ENCODE measurements at places on chromosomes 7 and 10.

GRCh38 chr7:289209-289755, 688 bp upstream of the FOXL3 start:
- DNase-seq: no peak

DNA sequence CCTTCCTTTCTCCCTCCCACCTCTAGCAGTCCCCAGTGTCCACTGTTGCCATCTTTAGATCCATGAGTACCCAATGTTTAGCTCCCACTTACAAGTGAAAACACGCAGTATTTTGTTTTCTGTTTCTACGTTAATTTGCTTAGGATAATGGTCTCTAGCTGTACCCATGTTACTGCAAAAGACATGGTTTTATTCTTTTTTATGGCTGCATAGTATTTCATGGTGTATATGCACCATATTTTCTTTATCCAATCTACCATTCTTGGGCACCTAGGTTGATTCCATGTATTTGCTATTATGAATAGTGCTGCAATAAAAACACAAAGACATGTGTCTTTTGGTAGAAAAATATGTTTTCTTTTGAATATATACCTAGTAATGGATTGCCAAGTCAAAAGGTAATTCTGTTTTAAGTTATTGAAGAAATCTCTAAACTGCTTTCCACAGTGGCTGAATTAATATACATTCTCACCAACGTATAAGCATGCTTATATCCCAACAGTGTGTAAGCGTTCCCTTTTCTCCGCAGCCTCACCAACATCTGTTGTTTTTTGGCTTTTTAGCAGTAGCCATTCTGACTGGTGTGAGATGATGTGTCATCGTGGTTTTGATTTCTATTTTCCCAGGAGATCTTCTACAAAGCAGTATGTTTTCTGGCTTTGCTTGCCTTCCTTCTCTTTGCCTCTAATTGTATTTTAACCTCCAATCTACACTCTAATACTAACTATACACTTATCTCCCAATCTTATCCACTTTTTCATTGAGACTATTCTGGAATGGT, 179.5 kb upstream of the PHF14 start:
- no peak for DNase-seq

DNA sequence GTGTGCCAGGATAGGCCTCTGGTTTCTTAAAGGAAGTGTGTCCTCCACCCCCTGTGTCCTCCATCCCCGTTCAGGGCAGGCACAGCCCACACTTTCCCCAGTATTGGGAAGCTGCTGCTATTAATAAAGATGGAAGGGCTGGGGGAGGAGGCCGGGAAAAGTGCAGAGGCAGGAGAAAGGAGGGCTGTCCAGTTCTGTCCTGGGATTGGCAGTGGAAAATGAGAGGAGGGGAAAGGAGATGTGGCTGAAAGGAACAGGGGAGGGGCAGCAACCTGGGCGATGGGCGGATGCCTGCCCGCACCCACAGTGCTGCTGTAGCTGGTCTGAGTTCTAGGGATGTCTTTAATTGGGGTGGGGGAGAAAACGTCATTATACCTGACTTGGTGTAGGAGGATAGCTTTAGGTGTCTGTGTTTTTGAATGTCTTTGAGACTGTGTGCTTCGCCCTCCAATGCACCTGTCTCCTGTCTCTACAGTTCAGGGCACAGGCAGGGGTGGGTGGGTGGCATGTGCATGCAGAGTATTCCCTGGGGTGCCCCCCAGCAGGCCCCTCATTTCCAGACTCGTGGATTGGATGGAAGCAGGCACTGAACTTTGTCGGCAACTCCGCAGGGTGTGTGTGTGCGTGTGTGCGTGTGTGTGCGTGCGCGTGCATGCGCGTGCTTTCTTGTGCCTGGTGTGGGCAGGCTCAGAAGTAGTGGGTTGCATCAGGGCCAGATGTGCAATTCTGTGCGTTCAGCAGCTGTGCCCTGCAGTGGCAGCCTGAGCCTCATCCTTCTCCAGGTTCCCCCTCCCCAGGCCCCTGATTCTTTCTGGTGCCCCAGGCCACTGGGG, 2.5 kb downstream of the TRIM8 start:
- no peak for DNase-seq

DNA sequence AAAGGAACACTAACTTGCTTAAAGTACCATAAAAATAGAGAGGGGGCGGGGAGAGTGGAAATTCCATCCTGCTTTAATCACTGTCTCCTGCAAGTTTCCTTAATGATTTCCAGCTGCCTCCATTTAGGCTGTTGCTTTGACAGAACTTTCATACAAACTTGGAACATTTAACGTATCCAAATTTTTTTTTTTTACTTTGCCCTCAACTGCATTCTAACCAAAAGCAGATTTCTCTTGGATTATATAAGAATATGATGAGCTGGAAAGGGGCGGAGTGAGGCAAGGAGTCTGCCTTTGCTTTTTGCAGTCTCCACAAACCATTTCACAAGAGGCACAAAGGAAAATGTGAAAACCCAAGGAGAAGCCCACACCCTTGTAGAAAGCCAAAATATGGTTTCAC, 46.6 kb upstream of the COL1A2 start:
- DNase-seq: no peak

GRCh38 chr10:79180414-79181221, 111.9 kb downstream of the ZMIZ1 start:
- no peak for DNase-seq

GRCh38 chr7:99000904-99001465, 122.7 kb downstream of the TRRAP start:
- DNase-seq: no peak

DNA sequence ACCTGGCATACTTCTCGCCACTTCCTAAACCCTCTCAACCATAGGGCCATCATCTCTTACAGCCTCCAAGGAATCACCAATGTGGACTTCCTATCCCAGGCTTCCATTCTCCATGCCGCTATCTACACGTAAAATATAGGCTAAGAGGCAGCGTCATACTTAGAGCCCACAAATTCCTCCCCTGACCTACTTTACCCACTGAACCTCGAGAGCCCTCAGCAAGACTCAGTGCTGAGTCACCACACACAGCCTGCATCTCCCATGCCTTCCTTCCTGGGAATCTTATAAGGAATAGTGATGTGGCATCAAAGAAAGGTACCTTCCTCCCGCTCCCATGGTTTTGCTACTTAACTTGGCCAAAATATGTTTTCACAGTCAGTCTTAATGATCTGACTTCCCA, 435.6 kb upstream of the NFE2L3 start:
- DNase-seq: no peak

- DNase-seq: no peak
These were observed 64.4 kb upstream of the AHR start for GRCh38 chr7:17234030-17234397.

DNA sequence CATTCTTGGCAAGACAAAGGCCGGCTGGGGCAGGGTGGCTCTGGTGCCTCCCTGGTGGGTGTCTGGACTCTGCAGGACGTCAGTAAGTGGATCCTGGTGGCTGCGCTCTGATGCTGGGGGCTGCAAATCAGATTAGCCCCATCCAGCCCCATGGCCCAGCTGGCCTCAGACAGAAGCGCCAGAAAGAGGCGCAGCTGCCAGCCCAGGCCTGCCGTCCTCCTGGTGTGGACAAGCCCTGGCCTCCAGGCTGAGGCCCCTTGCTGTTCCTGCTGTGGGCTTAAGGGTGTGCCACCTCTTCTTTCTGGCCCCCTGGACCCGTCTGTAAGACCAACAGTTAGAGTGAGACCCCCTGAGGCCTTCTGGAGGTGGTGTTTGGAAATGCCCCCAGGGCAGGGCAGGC, 5.9 kb upstream of the LFNG start:
- DNase-seq: no peak

DNA sequence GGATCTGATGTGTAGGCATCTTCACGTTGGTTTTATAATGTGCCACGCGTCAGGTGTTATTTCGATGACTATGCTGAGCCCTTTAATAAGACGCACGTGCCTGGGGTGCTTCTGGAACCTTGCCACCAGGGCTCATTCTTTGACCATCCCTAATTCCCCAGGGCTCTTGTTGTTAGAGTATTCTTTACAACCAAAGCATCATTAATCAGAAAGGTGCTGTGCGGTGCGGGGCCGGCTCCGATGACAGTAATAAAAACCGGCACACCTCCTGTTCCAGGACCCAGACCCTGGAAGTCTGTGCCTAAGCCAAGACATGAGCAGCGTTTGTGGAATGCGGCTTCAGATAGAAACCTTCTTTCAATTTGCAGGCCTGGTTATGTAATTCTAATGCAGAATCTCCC, 58.4 kb downstream of the MGMT start:
- no peak for DNase-seq

DNA sequence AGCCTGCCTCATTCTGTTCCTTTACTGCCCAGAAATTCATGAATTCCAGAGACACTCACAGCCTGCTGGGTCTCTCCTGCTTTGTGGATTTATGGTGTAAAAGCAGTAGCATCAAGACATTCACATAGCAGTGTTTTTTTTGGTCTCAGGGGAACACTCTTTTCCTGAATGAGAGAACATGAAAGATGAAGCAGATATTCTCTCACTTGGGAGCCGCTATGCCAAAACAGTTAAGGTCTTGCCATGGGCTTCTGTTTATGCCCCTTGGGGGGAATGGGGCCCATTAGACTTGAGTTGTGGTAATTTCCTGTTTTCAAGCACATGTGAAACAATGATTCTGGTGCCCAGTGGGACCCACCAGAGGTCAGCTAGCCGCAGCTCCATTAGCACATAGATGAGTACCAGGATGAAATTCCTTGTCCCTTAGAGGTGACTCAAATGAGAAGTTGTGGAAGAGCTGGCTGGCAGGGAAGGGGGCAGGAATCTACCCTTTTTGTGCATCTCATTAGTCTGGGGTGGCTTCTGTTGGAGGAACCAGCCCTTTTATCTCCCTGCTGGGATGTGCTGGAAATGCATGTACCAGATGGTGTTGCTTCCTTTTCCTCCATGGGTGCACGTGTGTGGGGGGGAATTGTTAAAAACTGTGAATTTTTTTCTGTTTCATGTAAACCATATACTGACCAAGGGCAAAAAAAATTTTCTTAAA, 13.3 kb downstream of the BMPER start:
- no peak for DNase-seq

DNA sequence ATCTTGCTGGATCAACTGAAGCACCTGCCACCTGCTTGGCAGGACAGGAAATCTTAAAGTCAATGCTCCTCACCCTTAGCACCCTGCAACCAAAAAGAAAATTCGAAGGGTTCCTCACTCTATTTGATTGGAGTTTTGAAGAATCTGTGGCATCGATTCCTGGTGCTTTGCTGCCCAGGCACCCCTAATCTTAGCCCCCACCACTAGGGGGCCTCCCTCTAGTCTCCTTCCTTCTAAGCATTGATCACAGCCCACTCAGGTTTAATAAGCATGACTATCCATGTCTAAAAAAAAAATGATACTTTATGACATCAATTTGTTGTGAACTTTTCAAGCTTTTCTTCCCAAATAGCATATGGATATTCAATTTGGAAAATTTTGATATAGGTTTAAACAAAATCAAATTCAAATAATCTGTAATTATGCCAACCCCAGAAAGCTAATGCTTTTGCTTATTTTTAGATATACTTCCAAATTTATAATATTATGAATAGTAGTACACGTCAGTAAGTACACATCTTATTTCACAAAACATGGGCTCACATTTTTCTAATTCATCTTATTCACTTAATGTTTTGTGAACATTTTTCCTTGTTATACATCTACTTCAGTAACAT, 45.3 kb downstream of the NRG3 start:
- DNase-seq: no peak

GRCh38 chr7:8605221-8605620, 171.8 kb downstream of the NXPH1 start:
- DNase-seq: no peak

- no peak for DNase-seq
These were observed 35.2 kb upstream of the MBL2 start for GRCh38 chr10:52807803-52808202.

- DNase-seq: no peak
These were observed 163.6 kb downstream of the PIP4K2A start for GRCh38 chr10:22550732-22551131.

- DNase-seq: no peak
These were observed 45.5 kb upstream of the ABLIM1 start for GRCh38 chr10:114703377-114704107.

DNA sequence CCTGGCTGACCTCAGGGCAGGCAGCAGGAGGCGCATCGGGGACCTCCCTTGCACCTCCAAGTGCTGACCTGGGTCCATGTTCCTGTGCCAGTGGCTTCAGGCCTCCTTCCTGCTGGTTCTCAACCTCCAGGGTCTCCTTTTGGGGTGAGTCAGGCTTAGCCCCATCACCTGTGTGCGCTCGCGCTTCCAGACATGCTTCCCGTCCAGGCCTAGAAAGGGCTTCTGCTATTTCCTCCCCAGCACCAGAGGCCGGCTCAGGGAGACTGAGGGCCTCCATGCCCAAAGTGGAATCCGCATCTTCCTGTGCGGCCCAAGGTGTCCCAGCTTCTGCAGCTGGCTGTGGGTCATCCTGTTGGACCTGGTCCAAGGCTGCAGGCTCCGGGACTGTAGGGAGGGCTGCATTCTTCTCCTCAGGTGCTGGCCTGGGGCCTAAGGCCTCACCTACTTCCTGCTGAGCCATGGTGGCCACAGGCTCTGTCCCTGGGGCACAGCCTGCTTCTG, 5.9 kb downstream of the NACAD start:
- DNase-seq: no peak

GRCh38 chr7:46029111-46029704, 108.1 kb upstream of the IGFBP3 start:
- no peak for DNase-seq

DNA sequence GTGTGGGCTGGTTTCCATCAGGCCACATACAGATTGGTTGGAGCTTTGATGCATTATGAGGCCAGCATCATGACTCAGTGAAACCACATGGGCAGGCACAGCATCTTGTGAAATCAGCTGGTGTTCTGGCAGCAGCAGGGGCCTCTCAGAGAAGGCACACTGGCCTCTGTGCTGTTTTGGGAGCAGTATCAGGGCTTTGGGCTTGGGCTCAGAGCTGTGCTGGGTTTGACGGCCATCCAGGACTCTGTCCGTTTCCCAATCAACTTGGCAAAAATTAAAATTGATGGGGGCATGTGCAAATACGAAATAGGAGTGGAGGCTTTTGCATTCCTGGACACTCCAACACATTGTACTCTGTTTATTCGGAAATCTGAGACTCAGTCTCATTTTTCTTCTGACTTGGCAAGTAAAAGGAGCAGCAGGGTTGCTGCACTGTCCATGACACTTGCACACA, 190.9 kb downstream of the BMPER start:
- DNase-seq: peak; percentile 85

- no peak for DNase-seq
These were observed 237.9 kb downstream of the ADARB2 start for GRCh38 chr10:1499359-1499957.

DNA sequence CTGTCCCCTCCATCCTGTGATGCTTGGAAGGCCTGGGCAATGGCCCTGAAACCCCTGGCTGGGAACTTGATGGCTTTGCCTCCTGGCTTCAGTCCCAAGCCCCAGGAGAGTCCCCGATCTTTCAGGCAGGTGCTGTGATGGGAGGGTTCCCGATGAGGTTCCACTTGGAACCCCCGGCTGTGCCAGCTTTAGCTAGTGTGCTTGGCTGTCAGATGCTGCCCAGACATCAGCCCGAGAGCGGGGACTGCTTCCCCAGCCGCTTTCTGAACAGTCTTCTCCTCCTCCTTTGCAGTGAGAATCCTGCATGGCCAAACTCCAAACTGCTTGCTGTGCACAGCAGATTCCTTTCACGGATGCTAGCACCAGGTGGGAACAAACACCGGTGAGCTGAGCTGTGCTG, 58.1 kb downstream of the PKD1L1 start:
- DNase-seq: peak; percentile 42

GRCh38 chr7:27616914-27617548, 45.7 kb downstream of the HIBADH start:
- no peak for DNase-seq

- DNase-seq: peak; percentile 87
These were observed 8.2 kb downstream of the TMEM270 start for GRCh38 chr7:73869011-73869798.

GRCh38 chr7:35280902-35281301, 27.0 kb upstream of the TBX20 start:
- no peak for DNase-seq
